Occipital lobe (tissue), 3 donors: ENCODE measurements at places on chromosomes 5 and 9. TPM values are rescaled to one million over a fixed set of nuclear protein-coding genes. Genes with fewer than 3 reads are reported as not detected.

- DNase-seq = no peak
Observed at GRCh38 chr5:61159836-61160235, 2.4 kb downstream of the SMIM15 start.

GRCh38 chr5:665541-665955 is 27.6 kb downstream of the TPPP start:
- DNase-seq = no peak

DNA sequence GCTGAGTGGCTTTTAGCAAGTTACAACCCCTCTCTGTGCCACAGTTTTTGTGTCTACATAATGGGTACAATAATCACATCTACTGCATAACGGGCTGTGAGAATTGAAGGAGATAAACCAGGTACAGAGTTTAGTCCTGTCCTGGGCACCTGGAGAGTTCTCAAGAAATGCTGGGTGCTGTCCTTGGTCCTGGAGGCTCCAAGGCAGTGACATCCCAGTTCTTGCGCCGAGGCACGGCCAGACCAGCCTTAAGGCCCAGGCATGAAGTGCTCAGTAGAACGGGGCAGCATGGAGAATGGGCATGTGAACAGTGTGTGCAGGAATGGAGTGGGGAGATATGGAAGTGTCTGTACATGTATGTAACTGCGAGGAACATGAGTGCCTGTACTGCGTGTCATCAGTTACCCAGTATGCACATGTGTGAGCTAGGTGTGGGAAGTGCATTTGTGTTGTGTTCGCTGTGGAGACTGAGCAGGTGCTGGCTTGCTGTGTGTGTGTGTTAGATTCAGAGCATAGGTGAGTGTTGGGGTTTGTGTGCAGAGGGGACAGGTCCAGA is 6.3 kb upstream of the UNC5A start:
- DNase-seq = no peak

- no peak for DNase-seq
Observed at GRCh38 chr9:75185585-75186170, 97.4 kb downstream of the OSTF1 start.

DNA sequence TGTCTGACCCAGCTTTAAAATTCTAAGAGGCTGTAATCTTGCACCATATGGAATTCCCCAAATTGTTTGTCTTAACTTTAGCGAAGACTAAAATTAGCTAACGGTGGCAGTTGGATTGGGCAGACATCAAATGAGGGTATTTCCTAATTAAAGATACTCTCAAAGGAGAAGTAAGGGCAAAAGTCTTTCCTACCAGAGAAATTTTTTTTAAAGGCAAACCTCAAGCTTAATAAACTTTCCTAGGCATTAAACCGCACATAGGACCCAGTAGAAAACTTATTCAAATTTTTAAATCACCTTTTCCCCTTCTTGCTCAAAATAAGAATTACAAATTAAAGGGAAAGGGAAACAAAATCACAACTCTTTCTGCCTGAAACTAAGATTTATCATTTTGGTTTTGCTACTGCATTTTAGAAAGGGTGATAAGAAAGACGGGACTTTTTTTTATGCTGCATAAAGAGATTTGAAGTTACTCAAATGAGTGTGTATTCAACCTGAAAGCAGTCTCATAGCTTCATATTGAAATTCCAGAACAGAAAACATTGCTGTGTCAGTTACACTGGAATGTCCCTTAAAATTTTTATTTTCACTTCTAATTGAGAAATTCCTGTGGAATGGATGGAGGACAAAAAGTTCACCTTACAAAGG is 189.1 kb upstream of the PTGER4 start:
- DNase-seq = no peak

GRCh38 chr5:73763300-73764032 is 137.5 kb downstream of the ARHGEF28 start:
- no peak for DNase-seq

- no peak for DNase-seq
Observed at GRCh38 chr9:134216449-134216951, 52.1 kb upstream of the RNU6ATAC start.

DNA sequence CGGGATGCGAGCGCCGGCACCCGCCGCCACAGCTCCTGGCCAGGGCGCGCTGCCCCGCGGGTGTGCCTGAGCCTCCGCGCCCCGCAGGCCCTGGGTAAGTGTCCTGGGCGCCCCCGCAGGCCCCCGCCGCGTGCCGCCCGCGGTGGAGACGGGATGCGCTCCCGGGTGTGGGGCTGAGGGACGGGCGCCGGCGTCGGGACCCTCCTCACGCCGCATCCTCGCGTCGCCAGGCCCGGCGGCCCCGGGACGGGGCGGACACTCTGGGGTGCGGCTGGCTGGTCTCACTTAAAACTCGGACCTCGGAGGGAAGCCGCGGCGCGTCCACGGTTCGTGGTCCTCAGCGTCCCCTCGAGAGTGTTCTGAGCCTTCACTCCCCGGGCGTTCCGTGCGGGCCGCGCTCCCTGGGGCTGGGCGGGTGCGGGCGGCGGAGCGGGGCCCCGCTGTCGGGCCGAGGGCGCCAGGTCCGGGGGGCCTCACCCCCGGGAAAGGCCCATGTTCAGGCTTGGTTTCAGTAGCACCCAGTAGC is 275 bp downstream of the AHRR start:
- no peak for DNase-seq

- DNase-seq = no peak
Observed at GRCh38 chr5:14442536-14442935, 139.1 kb upstream of the OTULINL start.

GRCh38 chr5:133970325-133970909 is 2.0 kb upstream of the C5orf15 start:
- no peak for DNase-seq

GRCh38 chr9:120885958-120886357 is 9.0 kb upstream of the PHF19 start:
- no peak for DNase-seq

Gene PRDM9
- not detected for total RNA-seq
